ENCODE measurements at places on chromosomes 5 and 9.

DNA sequence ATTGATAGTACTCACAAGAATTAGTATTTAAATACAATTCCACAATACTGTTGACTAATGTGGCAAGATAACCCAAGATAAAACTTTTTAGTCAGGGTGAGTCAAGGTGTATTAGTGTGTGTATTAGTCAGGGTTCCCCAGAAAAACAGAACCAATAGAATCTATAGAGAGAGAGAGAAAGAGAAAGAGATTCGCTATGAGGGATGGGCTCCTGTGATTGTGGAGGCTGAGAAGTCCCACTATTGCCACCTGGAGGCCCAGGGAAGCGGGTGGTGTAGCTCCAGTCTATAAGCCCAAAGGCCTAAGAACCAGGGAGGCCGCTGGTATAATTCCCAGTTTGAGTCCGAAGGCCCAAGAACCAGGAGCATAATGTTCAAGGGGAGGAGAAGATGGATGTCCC lies 10.0 kb upstream of the SHISAL2B start:
- DNase-seq = no peak

DNA sequence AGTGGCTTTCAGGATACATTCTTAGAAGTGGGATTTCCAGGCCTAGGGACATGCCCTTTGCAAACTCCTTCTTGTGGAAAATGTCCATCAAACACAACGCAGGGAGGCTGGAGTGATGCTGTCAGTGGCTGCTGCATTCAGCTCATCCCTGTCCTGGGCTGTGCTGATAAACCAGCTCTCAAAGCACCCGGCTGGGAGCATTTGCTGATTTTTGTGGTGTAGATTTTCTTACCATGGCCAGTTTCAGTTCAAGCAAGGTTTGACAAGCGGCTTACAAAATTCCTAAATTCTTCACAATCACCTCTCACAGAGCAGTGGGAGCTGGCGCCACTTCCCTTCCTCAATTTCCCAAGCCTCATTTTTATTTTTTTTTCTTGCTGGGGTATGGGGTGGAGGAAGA lies 28.2 kb downstream of the FAM163B start:
- no peak for DNase-seq

DNA sequence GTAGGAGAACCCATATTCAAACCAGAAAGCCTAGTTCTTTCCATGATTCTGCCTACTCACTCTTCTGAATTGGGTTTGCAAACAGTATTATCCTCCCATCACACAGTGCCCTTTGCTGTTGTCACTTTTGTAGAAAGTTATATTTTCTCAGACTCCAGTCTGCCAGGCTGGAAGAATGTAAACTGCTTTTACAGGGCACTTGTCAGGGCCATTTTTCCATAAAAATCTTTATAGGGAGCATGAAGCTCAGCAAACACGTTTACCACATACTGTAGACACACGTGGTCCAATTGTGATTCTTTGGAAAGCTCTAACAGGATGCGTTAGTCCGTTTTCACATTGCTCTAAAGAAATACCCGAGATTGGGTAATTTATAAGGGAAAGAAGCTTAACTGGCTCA lies 204.0 kb downstream of the KCNN2 start:
- DNase-seq = no peak

DNA sequence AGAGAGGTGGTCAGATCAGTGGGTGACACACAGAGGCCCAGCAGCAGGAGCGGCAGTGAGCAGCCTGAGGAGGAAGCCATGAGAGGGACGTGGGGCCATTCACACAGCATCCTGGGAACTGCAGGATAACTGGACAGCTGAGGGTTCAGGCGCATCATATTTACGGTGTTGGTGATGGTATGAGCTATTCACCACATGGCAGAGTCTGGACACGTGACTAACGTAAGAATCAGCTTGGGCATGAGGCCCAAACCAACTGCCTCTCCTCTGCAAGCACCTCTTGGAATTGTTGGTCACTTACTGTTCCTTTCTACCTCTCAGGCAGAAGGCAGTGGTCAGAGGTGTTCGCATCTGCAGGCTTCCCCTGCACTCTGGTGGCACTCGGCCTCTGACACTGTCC lies 141.1 kb downstream of the ENTREP1 start:
- DNase-seq = no peak

DNA sequence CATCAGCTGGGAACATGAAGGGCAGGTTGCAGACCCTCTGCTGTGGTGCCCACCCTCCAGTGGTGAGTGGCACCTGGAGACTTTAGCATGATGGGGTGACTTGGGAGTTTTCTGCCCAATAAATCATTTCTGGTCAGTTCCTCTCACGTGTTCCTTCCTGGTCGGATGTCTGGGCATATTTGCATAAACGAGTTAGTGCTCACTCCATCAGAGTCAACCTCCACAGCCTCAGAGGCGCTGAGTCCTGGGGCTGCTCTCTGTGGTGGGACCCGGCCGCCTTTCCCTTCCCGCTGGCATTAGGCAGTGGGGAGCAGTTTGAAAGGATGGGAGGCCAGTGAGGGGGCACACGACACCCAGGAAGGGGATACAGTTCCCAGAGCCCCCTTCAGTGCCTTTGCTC lies 114.0 kb upstream of the FCN2 start:
- DNase-seq = no peak

GRCh38 chr5:978054-978453 lies 30.5 kb upstream of the NKD2 start:
- no peak for DNase-seq

GRCh38 chr5:171351536-171352073 lies 36.0 kb upstream of the NPM1 start:
- no peak for DNase-seq

DNA sequence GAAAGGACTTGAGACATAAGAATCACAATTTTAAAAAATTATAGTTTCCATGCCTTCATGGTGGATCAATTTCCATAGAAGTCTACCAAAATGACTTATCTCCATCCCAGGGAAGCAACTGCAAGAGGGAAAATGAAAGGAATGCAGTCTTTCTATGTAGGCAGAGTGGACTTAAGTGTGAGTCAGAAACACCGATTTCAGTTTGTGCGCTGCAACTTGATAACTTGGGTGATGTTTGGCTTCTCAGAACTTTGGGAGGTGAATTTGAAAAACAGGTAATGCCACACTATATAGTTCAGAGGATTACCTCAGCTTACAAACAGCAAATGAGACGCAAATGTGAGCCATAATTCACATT lies 708 bp upstream of the CSNK1G3 start:
- DNase-seq = no peak

DNA sequence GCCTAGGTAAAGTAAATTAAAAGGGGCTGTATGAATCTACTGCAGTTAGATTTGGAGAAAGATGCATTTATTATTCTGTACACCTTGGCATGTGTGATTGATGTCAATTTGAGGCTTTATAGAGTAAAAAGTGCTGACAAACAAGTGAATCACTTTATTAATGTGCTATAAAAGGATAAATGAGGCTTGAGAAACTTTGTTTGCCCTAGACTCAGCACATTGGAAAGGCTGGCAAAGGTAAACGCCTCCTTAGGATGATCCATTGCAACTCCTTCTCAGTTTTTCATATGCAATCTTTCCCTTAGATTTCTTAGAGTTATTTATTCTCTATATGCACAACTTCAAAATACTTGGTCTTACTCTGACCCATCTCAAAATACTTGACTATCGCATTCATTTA lies 369.0 kb downstream of the HINT1 start:
- DNase-seq = no peak
